Activated CD8-positive, alpha-beta T cell treated with anti-CD3 and anti-CD28 coated beads, Interleukin-2, amount 10 ng/mL, durations not matched to agents 7 days and 5 days (primary cell): ENCODE measurements at places on chromosomes 7 and 10. TPM values are rescaled to one million over a fixed set of nuclear protein-coding genes. Genes with fewer than 3 reads are reported as not detected.
A peak's percentile ranks its signal among the peaks of the same experiment; 100 is the strongest.

FHIP2A gene
- total RNA-seq, result 17.6 TPM

MYOF gene
- total RNA-seq, result 0.39 TPM

- H3K27ac ChIP-seq, result no peak overlapping the region
- H3K27me3 ChIP-seq, result no peaks in the 10 kb centered on the region
- H3K36me3 ChIP-seq, result no peaks in the 10 kb centered on the region
- no peaks in the 10 kb centered on the region for H3K4me1 ChIP-seq
These were observed 618.6 kb upstream of the CNTNAP2 start for GRCh38 chr7:145497911-145498525.

DNA sequence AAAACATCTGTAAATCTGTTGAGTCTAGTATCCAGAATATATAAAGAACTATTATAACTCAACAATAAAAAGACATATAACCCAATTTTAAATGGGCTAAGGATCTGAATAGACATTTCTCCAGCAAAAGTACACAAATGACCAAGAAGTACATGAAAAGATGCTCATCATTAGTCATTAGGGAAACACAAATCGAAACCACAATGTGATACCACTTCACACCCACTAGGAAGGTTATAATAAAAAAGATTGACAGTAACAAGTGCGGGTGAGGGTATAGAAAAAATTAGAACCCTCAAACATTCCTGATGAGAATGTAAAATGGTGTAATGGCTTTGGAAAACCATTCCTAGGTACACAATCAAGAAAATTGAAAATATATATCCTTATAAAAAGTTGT lies 4.1 kb downstream of the XPNPEP1 start:
- H3K4me3 ChIP-seq, result no peak overlapping the region
- peaks cover 82% of the 10 kb centered on the region for H3K4me1 ChIP-seq
- DNase-seq, result no peak
- H3K27me3 ChIP-seq, result no peaks in the 10 kb centered on the region

DNA sequence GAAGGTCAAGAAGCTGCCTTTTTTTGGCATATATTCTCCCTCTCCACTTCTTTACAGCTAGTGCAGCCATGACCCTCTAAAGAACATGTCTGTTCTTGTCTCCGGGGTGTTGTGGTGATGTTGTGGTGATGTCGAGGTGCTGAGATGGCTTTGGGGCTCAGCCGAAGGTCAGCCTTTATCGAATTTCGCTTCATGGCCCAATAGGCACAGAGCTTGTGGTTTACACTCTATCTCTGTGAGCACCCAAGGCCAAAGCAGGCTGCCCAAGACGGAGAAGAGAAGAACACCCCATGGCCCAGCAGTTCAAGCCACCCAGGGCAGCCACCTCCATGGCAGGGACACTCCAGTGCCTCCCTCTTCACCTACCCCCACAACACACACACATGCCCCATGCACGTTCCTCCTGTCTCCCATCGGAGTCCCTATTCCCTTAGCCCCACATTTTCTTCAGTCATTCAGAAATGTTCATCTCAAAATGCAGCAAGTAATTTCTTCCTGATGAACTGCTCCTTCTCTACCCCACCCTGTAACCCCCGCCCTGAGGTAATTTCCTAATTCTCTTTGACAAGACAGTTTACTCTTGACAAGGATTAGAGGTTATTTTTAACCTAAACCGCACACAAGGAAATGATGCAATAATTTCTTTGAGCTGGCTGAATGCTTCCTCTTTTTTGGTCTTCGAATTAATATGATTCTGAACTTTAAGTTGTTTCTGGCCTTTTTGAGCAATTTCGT lies 18.6 kb upstream of the ADRB1 start:
- peaks cover 42% of the 10 kb centered on the region for H3K27me3 ChIP-seq
- H3K27ac ChIP-seq, result peak overlapping the region; percentile 43
- peak; percentile 35 for DNase-seq
- peaks cover 30% of the 10 kb centered on the region for H3K4me1 ChIP-seq
- no peak overlapping the region for H3K4me3 ChIP-seq

GRCh38 chr7:33646891-33647391 lies 258.4 kb upstream of the BMPER start:
- no peak overlapping the region for H3K27ac ChIP-seq
- H3K4me3 ChIP-seq, result no peak overlapping the region
- no peak for DNase-seq
- no peaks in the 10 kb centered on the region for H3K36me3 ChIP-seq

DNA sequence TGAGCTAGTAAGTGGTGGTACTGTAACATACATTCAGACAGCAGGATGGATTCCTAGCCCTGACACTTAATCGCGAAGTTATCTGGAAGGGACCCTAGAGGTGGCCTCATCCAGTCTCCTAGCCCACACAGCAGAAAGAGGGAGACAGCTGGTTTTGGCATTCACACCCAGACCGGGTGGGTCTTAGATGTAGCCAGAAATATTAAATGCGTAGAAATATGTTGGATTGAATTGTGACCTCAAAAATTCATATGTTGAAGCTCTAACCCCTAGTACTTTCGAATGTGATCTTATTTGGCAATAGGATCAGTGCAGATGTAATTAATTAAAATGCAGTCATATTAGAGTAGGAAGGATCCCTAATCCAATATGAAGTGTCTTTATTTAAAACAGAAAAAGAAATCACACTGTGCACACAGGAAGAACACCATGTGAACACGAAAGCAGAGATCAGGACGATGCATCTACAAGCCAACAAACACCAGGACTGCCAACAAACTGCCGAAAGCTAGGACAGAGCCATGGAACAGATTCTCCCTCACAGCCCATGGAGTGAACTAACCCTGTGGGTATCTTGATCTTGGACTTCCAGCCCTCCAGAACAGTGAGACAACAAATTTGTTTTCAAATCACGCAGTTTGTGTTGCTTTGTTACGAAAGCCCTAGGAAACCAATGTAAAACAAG lies 2.9 kb upstream of the XPNPEP1 start:
- peaks cover 15% of the 10 kb centered on the region for H3K36me3 ChIP-seq
- H3K4me3 ChIP-seq, result no peak overlapping the region
- DNase-seq, result no peak
- peaks cover 27% of the 10 kb centered on the region for H3K4me1 ChIP-seq

DNA sequence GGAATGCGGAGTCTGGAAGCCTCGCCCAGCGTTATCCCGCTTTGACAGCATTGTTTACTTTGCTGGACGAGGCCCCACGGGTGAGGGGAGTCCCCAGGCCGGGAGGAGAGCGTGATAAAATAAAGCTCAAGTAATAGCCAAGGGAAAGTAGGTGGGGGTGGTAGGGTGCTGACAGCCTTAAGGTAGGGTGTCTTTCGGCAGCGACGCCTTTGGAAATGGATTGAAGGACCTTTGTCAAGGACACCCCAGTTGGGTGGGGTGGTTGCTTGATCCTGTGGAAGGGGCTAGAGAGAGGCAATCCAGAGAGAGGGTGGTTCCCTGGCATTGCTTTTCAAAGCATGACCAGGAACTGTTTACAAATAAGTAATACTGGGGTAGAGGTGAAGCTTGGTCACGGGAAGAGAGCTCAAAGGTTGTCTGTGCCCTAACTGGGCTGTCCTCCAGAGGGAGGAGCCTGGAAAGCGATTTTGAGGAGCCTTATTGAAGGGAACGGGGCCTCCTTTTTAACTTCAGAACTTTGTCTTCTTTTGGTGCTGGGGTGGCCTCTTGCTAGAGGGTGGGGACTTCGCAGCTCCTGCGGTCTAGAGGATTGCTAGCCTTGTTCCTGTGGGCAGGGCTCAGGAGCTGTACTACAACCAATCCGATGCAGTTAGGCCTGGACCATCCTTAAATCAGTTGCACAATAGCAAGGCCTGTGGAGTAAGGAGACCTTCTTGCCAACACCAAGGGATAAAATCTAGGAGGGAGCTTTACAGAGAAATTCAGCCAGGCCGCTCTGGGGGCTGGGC lies 1.3 kb downstream of the EIF4EBP2 start:
- H3K36me3 ChIP-seq, result peaks cover 26% of the 10 kb centered on the region
- H3K27ac ChIP-seq, result peak overlapping the region; percentile 90
- peak overlapping the region; percentile 86 for H3K4me3 ChIP-seq
- peaks cover 40% of the 10 kb centered on the region for H3K4me1 ChIP-seq
- H3K27me3 ChIP-seq, result no peaks in the 10 kb centered on the region
- peak; percentile 64 for DNase-seq

DNA sequence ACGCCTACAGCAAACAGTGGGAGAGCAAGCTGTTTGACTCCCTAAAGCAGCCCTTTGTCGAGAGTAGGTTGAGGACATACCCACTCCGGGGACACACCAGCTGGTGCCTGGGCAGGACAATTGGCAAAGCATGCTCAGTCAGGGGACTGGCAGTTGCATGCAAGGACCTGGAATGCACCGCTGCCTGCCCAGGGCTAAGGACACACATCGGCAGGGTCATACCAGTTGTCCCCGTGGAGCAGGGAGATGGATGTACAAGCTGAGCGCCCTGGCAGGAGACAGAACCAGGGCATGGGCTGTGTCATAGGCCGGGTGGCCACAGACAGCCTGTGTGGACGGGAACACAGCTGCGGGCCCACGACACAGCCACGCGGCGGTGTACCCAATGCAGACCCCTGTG lies 18.3 kb upstream of the ELN start:
- H3K4me3 ChIP-seq, result no peak overlapping the region
- no peaks in the 10 kb centered on the region for H3K36me3 ChIP-seq
- no peak overlapping the region for H3K27ac ChIP-seq
- H3K27me3 ChIP-seq, result no peaks in the 10 kb centered on the region
- peaks cover 3% of the 10 kb centered on the region for H3K4me1 ChIP-seq
- DNase-seq, result no peak

GRCh38 chr7:26853788-26854393 lies 10.5 kb downstream of the SKAP2 start:
- no peaks in the 10 kb centered on the region for H3K36me3 ChIP-seq
- H3K27ac ChIP-seq, result no peak overlapping the region
- no peak for DNase-seq
- peaks cover 27% of the 10 kb centered on the region for H3K27me3 ChIP-seq

DNA sequence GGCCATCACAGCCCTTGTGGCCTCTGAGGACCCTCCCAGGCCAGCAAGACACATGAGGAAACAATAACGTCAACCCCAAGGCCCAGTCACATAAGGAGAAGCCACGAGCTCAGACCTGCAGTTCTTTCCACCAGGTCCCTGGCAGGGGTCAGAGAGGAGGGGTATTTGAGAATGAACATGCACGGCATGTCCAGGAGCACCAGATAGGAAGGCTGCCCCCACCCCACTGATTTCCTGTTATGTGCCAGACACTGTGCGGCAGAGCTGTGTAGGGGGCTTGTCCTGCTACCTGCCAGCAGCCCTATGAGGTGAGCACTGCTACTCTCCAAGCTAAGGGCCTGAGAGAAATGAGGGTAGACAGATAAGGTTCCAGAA lies 40.7 kb upstream of the ZMIZ1 start:
- H3K27me3 ChIP-seq, result peaks cover 2% of the 10 kb centered on the region
- H3K27ac ChIP-seq, result peak overlapping the region; percentile 26
- no peaks in the 10 kb centered on the region for H3K36me3 ChIP-seq
- peaks cover 29% of the 10 kb centered on the region for H3K4me1 ChIP-seq
- no peak overlapping the region for H3K4me3 ChIP-seq
